Cortex of kidney (tissue), 1 donor: ENCODE measurements at places on chromosomes 3 and 15.

DNA sequence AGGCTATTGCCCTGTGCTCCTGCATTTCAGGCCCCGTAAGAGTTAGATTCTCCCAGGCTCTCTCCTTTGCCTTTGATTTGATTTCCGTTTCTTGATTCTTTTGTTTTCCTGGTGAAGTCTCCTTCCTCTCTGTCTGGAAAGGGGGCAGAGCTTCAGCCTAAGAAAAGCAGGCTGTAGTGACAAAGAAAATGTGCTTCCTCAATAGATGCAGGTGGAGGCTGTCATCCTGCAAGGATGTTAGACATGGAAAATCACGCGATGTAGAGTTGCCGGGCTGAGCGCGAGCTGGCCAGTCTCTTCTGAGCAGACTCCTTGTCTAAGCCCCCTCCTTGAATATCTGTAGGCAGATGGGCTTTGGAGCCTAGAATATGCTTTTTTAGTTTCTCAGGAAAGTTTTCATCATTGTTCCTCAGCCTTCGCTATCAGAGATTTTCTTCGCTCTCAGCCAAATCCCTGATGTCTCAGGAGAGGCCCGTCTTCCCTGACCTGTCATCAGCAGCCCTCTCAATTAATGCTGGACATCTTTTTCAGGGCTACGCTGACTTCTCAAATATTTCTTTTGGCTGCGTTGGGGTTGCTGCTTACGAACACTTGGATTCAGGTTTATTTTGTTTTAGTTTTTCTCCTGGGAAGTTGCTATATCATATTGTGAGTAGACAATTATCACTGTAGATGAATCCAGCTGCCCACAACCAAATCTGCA, 163.6 kb downstream of the ITPR1 start:
- no peak for DNase-seq

DNA sequence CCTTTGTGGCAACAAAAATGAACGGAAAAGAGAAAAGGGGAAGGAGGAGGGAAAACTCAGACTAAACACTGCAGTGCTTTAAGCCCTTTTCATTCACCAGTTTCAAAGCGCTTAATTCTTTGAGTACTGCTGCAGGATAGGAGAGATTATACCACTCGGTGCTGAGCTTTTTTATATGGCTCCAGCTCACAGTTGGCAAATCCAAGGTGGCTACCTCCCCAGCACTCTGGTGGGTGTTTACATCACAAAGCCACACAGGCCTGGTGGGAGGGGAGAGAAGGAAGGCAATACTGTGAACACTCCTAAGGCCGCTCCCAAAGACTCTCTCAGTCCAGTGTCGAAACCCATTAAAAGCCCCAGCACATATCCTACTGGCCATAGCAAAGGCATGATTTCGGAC, 191.4 kb downstream of the STT3B start:
- no peak for DNase-seq

GRCh38 chr3:114646526-114646925, 352.7 kb downstream of the TIGIT start:
- DNase-seq, result no peak

- no peak for DNase-seq
These were observed 87.4 kb downstream of the NFKBIZ start for GRCh38 chr3:101936419-101937356.

DNA sequence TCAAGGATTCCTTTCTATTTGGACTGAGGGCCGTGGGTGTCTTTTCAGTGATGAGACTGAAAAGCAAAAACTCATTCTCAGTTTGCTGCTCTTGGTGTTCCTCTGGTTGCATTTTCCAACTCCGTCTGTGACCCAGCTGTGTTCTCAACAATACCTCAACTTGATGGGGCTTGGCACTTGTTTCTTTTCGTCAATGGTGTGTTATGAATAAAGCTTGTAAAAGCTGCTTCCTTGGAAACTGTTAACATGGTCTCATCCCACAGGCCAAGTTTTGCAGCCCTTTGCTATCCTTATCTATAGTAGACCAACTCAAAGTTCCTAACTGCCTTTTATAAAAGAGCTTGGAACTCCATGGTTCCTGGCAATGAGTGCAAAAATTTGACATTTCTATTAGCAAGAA, 142.5 kb upstream of the UBE2E1 start:
- DNase-seq, result no peak
